ENCODE measurements at places on chromosomes 4 and X.

DNA sequence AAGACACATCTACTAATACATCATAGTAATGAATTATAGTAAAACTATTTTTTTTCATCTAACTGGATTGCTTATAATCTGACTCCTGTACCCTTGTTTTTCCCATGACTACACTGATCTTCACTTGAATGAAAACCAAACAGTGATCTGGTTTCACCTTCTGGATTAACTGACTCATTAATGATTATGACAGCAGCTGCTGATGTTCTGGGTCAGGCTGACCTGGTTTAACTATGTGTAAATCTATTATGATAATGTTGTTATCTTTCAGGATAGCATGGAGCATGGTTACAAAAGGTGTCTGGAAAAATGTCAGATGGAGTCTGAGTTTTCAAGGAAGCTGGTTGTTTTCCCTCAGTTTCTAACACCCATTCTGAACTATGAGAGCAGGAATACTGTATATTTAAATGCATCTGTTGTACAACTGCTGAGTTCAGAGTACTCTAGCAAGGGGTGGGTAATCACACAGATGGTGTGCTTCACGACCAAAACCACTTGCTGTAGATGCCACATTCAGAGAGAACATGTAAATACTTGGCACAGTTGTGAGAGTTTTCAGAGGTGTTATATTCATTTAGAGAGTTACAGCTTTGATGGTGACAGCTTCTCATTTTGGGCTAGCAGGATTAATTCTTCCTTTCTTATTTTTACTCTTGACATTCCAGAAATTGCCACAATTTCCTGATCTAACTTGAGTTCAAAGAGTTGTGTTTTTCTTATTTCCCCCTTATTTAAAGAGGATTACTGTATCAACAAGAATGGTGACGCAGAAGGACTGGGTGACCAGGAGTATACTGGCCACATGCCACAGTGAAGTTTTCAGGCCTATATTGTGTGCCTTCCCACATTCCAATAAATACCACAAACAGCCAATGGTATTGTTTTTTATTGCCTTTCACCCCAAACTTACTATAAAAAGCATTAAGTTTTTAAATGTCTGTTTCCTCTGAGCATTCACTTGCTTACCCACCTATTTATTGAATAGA is 249.7 kb upstream of the TET2 start:
- no peak for DNase-seq

DNA sequence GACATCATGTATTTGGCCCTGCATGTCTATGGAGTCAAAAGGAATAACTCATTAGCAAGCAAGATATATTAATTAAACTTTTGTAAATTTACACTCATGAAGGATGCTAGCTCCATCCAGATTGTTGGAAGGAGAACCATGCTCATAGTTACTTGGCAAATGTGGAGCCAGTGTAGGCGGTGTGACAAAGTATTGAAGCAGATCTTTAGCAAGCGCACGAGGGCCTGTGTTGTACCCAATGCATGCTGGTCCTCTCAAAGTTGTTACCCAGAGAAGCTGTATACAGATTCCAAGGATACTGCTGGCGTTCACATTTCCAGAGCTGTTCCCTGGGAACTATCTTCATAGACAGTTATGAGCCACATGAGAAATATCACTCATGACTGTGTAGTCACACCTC is 196.4 kb upstream of the MBNL3 start:
- DNase-seq, result no peak

DNA sequence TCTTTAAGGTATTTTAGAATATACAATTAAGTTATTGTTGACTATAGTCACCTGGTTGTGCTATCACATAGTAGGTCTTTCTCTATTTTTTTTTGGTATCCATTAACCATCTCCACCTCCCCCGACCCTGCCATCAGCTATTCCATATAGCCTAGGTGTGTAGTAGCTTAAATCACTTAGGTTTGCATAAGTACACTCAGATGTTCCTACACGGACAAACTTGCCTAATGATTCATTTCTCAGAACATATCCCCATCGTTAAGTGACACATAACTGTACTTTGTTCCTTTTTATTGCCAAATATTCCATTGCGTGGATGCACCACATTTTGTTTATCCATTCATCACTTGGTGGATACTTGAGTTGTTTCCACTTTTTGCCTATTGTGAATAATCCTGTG is 67.9 kb downstream of the SLAIN2 start:
- DNase-seq, result no peak

GRCh38 chr4:83981156-83981555 is 445.2 kb downstream of the GPAT3 start:
- no peak for DNase-seq

DNA sequence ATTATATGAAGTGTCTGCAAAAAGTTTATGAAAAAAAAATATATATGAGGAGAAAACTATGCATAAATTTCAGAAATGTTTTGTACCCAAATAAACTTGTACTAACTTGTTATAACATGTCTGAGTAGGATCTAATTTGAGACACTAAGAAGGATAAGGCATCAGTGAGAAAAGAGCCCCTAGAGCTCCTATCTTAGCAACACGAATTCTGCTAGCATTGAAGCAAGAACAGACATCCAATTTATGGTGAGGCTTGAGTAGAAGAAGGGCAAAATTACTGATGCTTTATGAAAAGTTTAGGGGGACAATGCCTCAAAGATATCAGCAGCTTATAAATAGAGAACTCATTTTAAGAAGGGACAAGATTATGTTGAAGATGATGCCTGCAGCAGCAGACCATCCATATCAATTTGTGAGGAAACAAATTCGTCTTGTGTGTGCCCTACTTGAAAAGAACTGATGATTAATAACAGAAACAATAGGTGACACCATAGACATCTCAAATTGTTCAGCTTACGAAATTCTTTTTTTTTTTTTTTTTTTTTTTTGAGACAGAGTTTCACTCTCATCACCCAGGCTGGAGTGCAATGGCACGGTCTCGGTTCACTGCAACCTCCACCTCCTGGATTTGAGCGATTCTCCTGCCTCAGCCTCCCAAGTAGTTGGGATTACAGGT is 35.7 kb upstream of the ADAM29 start:
- DNase-seq, result no peak

GRCh38 chr4:114081783-114082182 is 102.3 kb upstream of the ARSJ start:
- no peak for DNase-seq

Data from 8988T (cell line).